ENCODE measurements at places on chromosomes 5 and 9. TPM values are rescaled to one million over a fixed set of nuclear protein-coding genes. Genes with fewer than 3 reads are reported as not detected.

Gene PCDHA5
- 0.08 TPM for total RNA-seq

Gene FAM169A
- under 0.01 TPM for total RNA-seq

Gene TERT
- not detected for total RNA-seq

Gene LCN2
- not detected for total RNA-seq

Gene TTC16
- under 0.01 TPM for total RNA-seq

Gene GHR
- 2.0 TPM for total RNA-seq

Gene SOHLH1
- not detected for total RNA-seq

Gene SPAG8
- total RNA-seq, result 1.2 TPM

Gene OR1J2
- 0.30 TPM for total RNA-seq

Gene UGT3A2
- total RNA-seq, result not detected

Gene ENHO
- total RNA-seq, result not detected

Gene PDE6A
- total RNA-seq, result not detected

Gene DMRT3
- total RNA-seq, result not detected

Gene BTF3
- total RNA-seq, result 233 TPM

Gene GGTA1
- total RNA-seq, result 0.12 TPM

Gene IFNB1
- total RNA-seq, result not detected

Gene SRD5A1
- total RNA-seq, result 17.7 TPM

Gene PCA3
- not detected for total RNA-seq

Gene TMEM215
- total RNA-seq, result not detected

Gene FOXD4
- total RNA-seq, result 0.23 TPM

Gene CXXC5
- total RNA-seq, result 45.1 TPM
